HCT116 (cell line): ENCODE measurements at places on chromosomes 7 and 10. TPM values are rescaled to one million over a fixed set of nuclear protein-coding genes. Genes with fewer than 3 reads are reported as not detected.

GRCh38 chr7:40536421-40536820, 401.6 kb downstream of the SUGCT start:
- DNase-seq: no peak

GRCh38 chr10:74575912-74576311, 250.5 kb upstream of the KAT6B start:
- no peak for DNase-seq

DNA sequence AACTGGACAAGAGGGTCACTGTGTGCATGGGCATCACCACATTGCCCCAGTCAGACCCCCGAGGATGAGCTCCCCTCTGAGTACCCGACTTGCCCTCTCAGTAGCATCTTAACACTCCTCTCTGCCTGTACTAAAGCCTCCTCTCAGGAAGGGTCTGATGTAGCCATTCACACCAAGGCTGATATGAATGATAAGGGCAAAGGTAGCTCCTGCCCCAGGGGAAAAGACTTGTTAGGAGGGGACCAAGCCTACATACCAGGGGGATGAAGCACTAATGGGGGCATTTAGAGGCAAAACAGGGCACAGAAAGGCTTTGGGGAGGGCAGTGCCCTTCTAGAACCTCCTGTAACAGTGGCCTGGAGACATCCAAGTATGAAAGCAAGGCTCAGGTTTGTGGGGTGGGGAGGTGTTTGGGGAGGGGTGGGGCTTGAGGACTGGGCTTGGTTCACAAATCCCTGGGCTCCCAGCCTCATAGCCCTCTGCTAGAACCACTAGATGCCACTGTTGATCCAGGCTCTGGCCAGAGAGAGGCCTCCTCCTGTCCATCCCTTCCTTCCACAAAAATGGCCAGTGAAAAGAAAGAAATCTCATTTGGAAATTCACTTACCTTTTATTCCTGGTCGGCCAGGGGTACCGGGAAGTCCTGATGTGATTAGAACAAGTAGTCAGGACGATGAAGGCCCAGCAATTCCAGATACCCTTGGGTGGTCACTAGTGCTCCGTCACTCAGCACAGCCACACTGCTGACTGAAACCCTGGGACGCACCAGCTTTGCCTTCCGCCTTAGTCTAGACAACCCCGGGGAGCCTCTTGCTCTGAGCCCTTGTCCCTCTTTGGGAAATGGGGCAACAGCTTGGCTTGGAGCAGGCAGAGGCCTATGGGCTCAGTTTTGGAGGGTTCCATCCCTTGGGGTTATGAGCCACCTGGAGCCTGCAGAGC, 40.3 kb downstream of the COL17A1 start:
- peak; percentile 74 for DNase-seq

GRCh38 chr7:80635533-80635932, 2.9 kb upstream of the CD36 start:
- no peak for DNase-seq

DNA sequence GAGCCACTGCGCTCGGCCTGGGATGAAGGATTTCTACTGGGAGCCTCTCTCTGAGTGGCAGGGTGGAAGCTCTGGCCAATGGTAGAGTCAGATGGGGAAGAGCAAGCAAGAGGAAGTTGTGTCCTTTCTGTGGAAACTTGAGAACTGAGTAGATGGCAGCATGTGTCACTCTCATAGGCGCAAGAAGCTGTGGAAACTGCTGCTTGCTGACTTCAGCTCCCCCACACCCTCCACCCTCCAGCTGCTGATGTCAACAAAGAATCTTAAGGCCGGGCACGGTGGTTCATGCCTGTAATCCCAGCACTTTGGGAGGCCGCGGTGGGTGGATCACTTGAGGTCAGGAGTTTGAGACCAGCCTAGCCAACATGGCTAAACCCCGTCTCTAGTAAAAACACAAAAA, 39.8 kb upstream of the SRGN start:
- no peak for DNase-seq

- DNase-seq: no peak
These were observed 14.4 kb upstream of the RBM20 start for GRCh38 chr10:110629680-110630191.

- no peak for DNase-seq
These were observed 36.9 kb downstream of the WASL start for GRCh38 chr7:123711832-123712293.

The ABCB4 gene
- not detected for total RNA-seq

The PRKAR2B gene
- 15.1 TPM for total RNA-seq
